Caki2 (cell line): ENCODE measurements at places on chromosomes 11 and 22.

DNA sequence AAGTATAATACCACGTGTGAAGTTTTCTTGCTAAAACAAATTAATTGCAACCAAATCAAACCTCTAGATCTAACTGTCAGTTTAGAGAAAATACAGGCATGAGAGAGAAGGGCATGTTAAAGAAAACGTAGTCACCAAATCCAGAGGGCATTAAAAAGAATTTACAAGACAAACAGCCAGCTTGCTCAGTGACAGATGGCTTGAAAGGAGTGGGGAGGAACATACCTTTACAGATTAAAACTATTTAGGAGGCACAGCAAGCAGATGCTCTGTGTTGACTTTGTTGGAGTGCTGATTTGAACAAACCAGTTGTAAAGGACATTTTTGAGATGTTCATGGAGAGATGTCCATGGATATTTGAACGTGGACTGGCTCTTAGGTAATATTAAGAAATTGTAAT is 96.9 kb downstream of the ATXN10 start:
- DNase-seq: no peak

DNA sequence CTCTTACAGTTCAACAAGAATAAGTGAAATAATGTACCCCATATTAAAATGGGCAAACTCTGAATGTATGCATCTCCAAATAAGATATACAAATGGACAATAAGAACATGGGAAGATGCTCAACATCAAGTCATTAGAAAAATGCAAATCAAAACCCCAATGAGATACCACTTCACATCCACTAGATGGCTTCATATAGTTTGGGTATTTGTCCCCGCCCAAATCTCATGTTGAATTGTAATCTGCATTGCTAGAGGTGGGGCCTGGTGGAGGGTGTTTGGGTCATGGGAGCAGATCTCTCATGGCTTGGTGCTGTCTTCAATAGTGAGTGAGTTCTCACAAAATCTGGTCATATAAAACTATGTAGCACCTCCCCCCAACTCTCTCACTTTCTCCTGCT is 5.7 kb downstream of the MPZL2 start:
- DNase-seq: no peak

DNA sequence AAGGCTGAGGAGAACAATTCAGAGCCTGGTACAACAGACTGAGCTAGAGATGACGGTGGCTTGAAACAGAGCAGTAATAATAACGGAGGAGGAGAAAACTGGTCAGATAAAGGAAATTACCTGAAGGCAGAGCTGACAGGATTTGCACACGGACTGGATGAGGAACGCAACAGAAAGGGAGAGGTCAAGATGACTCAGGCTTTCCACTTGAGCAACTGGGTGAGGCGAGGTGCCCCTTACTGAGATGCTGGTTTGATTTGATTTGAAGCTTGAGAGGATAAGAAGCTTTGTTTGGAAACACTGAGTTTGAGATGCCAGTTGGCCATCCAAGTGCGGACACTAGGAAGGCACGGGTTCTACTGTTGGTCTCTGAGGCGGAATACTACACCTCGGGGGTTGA is 35.4 kb upstream of the NRIP3 start:
- DNase-seq: peak; percentile 86

DNA sequence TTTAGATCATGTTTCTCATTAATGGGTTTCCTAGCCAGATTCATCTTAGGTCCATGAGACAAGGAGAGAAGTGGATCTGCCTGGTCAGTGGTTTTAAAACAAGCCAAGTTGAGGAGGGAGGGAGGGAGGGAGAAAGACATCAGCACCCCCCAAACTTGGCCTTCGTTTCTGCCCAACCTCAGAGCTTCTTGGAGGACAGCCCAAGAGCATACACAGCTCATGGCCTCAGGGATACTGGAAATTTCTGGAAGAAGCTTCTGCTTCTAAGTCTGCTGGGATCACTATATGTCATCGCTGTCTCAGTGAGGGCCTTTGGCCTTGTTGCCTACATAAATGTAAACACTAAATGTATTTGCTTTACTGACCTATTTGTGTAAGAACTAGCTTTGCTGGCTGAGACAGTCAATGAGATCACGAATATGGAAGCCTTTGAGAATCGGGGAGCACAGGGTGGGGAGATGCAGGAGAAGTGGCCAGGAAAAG is 375.1 kb downstream of the BUD13 start:
- no peak for DNase-seq
